Activated CD8-positive, alpha-beta memory T cell treated with anti-CD3 and anti-CD28 coated beads for 4 hours (primary cell): ENCODE measurements at places on chromosomes 7 and 10.

- DNase-seq = no peak
These were observed 49.5 kb upstream of the ZNF746 start for GRCh38 chr7:149547126-149547525.

DNA sequence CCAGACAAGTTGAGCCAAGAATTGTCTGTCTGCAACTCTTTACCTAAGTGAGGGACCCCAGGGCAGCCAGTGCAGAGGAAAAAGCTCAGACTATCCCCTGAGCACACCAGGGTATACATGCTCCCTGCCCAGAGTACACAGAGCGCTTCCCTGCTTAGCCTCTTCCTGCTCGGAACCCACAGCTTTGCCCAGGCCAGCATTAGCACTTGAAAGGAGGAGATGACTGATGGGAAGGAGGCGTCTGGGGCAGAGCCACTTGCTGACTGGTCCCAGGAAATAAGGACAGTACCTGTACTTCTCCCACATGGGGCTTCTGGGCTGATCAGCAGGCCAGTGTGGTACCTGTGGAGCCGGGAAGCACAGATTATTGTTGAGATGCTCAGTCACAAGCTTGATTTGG lies 48.4 kb upstream of the TRIM8 start:
- no peak for DNase-seq

DNA sequence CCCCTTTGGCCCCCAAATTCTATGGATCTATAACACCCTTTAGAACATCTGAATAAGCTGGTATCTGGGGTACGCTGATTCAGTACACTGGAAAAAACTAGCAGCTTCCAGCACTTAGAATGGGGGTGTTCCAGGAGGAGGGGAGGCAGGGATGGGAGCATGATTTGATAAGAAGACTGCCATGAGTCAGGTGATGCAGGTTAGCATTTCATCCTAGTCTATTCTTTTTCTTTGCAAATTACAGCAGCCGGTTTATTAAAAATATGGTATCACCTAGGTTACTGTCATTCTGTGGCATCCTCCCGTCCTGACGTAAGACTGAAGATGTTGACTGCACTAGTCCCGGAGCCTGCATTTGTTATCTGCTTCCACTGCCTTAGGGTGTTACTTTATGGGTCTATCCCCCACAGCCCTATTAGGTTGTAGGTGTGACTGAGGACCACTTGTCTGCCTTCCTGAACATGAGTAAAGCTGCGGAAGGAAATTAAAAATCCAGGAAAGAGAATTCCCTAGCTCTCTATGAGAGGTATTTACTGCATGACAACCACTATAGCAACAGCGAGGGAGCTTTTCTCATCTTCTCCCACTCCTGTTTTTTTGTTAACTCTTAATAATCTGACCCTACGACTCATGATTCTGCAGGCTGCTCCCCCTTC lies 1.9 kb downstream of the HTR5A start:
- DNase-seq = no peak

DNA sequence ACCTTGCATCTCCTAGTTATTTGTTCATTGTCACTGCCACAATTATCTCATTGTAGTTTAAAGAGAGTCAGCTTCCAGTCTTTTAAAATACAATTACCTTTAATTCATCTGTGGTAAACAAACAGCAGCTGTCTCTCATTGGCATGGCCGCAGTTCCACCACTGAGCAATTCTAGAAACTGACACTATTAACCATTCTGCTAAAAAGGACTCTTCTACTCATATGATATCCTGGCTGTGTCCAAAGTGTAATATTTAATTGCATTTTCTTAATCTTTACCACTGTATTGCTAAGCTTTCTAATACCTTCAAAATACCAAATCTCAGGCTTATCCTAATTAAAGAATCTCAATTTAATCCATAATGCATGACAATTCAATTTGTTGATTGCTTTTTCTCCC lies 639.0 kb downstream of the AUTS2 start:
- no peak for DNase-seq

- DNase-seq = no peak
These were observed 225.5 kb upstream of the TCF7L2 start for GRCh38 chr10:112724404-112724991.

DNA sequence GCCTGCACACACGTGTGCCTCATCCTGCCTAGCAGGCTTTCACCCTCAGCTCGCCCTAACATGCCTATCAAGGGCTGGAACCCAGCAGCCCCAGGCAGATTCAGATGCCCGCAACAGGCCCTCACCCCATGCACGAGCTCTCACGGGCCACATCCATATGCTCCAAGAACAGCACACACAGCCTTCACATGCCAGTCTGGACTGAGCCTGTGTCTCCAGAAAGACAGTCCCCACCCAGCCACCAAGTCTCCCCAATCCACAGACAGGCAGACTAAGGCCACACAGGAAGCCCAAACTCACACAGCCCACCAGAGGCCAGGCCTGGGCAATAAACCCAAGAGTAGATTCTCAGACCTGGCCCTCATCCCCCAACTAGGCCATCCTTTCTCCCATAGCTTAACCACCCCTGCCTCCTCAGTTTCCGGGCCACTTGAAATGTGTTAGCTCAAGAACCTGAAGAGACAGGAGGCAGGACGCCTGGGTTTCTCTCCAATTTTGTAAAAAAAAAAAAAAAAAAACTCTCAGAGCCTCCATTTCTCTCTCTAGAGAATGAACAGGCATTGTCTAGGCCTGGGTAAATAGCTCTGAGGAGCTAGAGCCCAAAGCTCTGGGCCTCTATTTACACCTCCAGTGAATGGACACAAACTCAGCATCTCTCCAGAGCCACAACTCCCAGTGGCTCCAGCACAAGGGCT lies 6.8 kb downstream of the LDB1 start:
- no peak for DNase-seq

DNA sequence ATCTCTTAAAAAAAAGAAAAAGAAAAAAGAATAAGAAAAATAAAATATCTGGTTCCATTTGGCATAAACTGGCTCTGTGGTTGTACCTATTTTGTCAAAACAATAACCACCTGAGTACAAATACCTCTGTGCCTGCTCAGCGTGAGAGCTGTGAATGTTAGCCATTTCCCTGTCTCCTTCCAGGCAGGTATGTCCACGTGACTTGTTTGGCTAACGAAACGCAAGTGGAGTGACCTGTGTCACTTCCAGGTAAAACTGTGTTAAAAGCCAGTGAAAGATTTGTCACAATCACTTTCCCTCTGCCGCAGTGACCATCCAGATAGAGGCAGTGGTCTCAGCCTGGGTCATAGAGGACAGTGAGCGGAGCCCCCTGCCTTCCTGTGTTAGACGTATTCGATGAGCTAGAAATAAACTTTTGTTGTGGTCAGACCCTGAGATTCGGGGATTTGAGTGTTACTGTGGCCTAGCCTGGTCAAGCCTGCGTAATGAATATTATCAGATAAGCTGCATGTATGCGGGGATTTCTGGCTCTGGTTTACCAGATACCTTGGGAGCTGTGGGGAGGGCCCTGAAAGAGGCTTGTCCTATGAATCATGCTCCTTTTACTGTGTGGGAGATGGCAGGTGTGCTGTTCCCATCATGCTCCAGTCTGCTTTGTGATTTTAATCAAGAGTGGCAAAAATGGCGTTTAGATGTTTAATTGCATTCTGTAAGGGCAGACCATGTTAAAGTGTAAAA lies 3.8 kb downstream of the PTER start:
- DNase-seq = no peak

GRCh38 chr10:113476191-113476590 lies 76.7 kb upstream of the HABP2 start:
- no peak for DNase-seq

DNA sequence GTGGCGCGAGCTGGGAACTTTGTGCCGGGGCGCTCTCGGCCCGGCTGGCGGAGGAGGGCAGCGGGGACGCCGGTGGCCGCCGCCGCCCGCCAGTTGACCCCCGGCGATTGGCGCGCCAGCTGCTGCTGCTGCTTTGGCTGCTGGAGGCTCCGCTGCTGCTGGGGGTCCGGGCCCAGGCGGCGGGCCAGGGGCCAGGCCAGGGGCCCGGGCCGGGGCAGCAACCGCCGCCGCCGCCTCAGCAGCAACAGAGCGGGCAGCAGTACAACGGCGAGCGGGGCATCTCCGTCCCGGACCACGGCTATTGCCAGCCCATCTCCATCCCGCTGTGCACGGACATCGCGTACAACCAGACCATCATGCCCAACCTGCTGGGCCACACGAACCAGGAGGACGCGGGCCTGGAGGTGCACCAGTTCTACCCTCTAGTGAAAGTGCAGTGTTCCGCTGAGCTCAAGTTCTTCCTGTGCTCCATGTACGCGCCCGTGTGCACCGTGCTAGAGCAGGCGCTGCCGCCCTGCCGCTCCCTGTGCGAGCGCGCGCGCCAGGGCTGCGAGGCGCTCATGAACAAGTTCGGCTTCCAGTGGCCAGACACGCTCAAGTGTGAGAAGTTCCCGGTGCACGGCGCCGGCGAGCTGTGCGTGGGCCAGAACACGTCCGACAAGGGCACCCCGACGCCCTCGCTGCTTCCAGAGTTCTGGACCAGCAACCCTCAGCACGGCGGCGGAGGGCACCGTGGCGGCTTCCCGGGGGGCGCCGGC lies 870 bp downstream of the FZD1 start:
- DNase-seq = no peak

- DNase-seq = no peak
These were observed 87.8 kb downstream of the SPDYE5 start for GRCh38 chr7:75579899-75580298.

- DNase-seq = no peak
These were observed 226.8 kb downstream of the TCERG1L start for GRCh38 chr10:131084791-131085090.

- DNase-seq = no peak
These were observed 18.5 kb upstream of the SRGN start for GRCh38 chr10:69069090-69070042.

GRCh38 chr10:114395366-114396022 lies 8.8 kb downstream of the AFAP1L2 start:
- no peak for DNase-seq

GRCh38 chr10:13787015-13787421 lies 200.3 kb downstream of the PRPF18 start:
- peak; percentile 48 for DNase-seq

DNA sequence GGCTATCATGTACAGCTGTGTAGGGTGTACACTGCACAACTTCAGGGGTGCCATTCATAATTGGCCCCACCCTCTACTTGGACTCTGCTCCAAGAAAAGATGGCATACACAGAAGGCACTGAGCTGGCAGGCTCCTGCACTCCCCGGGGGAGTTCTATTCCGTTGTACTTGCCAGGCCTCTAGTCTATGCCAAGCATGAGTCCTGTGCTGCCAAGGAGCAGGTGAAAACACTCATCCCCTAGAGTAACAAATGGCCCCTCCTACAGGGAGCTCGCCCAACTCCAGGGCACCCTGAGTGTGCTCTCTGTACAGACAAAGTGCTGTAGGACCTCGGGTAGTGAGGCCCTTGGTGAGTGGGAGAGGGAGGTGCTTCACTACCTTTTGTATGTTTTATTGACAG lies 127.2 kb downstream of the SLIT1 start:
- DNase-seq = no peak

- DNase-seq = no peak
These were observed 10.4 kb downstream of the GPAM start for GRCh38 chr10:112173206-112173605.

DNA sequence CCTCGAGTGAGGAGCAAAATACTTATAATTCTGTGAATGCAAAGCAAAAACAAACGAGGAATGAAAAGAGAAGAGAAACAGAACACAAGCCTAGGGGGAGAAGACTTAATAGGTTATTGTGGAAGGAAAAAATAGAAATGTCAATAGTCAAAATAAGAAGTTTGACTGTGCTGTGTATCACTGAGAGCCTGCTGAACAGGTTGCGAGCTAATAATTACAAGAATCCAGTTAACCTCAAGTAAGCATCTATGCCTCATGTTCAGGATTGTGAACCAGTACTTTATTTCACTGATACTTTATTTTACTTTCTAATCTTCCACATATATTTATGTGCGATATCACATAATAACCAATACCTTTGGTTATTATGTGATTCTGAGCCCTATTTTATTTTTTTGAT lies 316.7 kb downstream of the OTUD1 start:
- no peak for DNase-seq

GRCh38 chr7:106277976-106278375 lies 6.8 kb downstream of the NAMPT start:
- no peak for DNase-seq

- no peak for DNase-seq
These were observed 143.8 kb downstream of the KCNMA1 start for GRCh38 chr10:77493851-77494261.

DNA sequence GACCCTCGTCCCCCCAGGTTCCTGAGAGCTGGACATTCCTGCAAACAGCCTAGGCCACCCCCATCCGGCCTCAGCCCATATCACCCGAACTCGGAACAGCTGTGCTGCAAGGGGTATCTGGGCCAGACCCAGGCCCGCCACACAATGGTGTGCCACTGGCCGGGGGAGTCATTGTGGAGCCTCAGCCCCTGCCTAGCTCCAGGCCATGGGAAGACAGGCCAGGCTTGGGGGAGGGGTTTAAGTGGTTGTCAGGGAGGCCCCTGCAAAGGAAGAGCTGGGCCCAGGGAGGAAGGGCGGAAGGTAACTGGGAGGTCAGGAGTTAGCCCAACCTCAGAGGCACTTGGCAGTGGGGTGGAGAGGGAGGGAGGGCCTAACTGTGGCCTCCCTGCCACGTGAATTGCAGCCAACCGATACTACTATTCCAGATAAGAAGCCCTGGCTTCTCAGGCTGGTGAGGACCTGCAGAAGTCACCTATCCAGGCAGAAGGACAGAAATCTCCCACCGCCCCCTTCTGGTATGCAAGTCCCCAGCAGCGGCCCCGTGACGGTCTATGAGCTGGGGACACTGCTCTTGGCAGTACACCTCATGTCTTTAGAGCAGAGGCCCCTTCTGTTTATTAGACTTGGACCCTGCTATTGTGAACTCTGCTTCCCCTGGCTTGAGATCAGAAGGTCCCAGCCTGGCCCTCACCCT lies 26.8 kb downstream of the VSIR start:
- no peak for DNase-seq

GRCh38 chr10:92880233-92880861 lies 32.0 kb downstream of the EXOC6 start:
- DNase-seq = no peak

DNA sequence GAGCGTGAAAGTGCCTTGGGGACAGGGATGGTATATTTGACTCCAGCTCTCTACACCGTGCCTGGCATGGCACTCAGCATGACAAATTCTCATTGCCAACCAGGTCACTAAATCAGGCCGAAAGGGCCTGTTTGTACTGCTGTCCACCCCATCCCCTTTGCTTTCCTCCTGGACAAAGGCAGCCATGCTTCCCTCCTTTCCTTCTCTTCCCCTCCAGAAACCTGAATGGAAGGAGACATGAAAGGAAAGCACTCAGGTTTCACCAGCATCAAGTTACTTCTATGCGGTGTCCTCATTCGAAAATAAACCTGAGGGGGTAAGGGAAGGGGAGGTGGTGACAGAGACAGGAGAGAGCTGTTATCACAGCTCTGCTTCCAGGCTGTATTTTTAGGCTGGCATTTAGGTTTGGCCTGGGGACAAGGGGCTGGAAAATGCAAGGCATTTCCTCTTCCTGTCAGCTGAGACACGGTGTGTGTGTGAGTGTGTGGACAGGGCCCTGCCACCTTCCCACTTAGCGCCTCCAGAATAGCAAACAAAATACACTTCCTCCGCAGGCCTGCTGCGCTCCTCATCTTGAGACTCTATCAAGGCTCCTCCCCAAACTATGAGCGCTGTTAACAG lies 79.9 kb upstream of the COL13A1 start:
- no peak for DNase-seq
